LNCaP clone FGC (cell line): ENCODE measurements at places on chromosomes 7 and 10.

- DNase-seq = no peak
Observed at GRCh38 chr7:37007691-37008090, 283.4 kb upstream of the AOAH start.

GRCh38 chr7:44147026-44147991 lies 6.2 kb upstream of the MYL7 start:
- DNase-seq = no peak

- no peak for DNase-seq
Observed at GRCh38 chr7:112510001-112510742, 29.4 kb downstream of the LSMEM1 start.

DNA sequence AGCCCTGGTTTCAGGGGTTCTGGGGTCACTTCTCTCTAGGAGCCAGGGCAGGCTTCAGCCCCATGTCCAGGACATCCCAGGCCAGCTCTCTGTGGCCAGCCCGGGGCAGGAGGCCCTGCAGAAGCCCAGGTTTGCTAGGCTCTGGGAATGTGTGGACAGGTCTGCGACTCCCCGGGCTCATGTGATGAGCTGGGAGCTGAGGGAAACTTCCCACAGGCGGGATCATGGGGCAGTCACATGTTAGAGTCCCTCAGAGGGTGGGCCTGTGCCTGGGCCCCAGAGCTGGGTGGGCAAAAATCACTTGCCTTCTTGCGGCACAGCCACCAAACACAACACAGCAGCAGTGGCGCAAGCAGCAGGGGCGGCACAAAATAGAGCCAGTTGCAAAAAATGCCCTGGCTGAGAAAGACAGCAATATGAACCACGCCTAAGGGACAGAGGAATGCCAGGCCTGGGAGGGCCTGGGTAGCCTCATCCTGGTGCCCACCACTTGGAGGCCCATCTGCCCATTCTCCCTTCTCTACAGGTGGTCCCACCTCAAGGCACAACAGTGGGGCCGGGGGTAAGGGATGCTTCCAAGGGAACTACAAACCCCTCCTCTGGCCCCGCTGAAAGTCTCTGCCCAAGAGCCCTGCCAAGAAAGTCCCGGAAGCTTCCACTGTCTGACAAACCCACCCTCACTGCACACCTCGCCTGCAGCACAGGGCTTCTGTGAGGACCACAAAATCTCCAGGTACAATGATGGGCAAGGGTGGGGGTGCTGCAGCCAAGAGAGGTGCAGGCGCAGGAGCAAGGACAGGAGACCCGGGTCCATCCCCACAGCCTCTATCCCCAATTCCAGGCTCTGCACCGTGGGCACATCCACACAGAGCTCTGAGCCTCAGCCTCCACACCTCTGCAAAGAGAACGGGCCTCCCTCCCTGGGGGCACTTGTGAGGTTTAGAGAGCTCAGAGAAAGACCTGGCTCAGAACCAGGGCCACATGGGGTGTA lies 34.6 kb upstream of the ANTXRL start:
- no peak for DNase-seq

- DNase-seq = no peak
Observed at GRCh38 chr7:35260246-35260645, 6.3 kb upstream of the TBX20 start.

- no peak for DNase-seq
Observed at GRCh38 chr10:109961174-109962001, 38.1 kb upstream of the XPNPEP1 start.

- no peak for DNase-seq
Observed at GRCh38 chr7:121083138-121083789, 94.8 kb downstream of the CPED1 start.

DNA sequence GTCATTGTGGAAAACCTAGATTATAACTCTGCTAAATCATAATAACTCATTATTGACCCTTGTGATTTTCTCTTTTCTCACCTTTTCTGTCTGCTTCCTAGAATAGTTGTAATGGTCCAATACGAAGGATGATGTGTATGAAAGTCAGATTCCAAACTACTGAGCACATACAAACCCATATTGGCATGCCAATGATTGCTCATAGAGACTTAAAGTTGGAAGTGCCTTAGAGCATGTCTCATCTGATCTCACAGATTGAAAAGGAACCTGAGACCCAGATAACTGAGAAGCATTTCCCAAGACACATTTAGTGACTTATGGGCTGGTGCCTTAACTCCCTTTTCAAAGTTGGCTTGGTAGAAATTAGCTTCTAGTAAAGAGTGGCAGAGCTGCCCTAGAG lies 594.3 kb downstream of the REEP3 start:
- no peak for DNase-seq
